ENCODE measurements at places on chromosomes 5 and 9. TPM values are rescaled to one million over a fixed set of nuclear protein-coding genes. Genes with fewer than 3 reads are reported as not detected.

- H3K4me3 ChIP-seq, result no peak overlapping the region
- DNase-seq, result no peak
- no peaks in the 10 kb centered on the region for H3K4me1 ChIP-seq
- H3K36me3 ChIP-seq, result no peaks in the 10 kb centered on the region
- H3K27ac ChIP-seq, result no peak overlapping the region
- H3K27me3 ChIP-seq, result no peaks in the 10 kb centered on the region
Measured at GRCh38 chr5:35863159-35863558, 6.5 kb downstream of the IL7R start.

GRCh38 chr5:137604348-137605095 lies 105.4 kb upstream of the SPOCK1 start:
- H3K27me3 ChIP-seq, result peaks cover 1% of the 10 kb centered on the region
- H3K36me3 ChIP-seq, result no peaks in the 10 kb centered on the region
- no peak overlapping the region for H3K4me3 ChIP-seq
- no peaks in the 10 kb centered on the region for H3K4me1 ChIP-seq

- no peaks in the 10 kb centered on the region for H3K27me3 ChIP-seq
- H3K27ac ChIP-seq, result no peak overlapping the region
- H3K4me3 ChIP-seq, result no peak overlapping the region
Measured at GRCh38 chr5:103346162-103346748, 87.7 kb downstream of the MACIR start.

DNA sequence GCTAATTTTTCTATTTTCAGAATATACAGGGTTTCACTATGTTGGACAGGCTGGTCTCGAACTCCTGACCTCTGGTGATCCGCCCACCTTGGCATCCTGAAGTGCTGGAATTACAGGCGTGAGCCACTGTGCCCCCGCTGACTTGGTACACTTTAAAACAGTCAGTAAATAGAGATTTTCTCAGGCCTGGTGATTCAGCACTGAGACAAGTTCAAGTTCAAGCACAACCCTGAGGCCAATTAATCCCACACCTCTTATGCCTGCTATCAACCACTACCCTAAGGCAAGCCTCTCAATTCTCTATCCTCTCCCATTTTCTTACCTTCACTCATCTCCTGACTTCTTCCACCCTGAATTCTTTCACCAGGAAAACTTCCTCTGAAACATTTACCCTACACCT lies 18.9 kb downstream of the MUSK start:
- H3K4me1 ChIP-seq, result no peaks in the 10 kb centered on the region
- no peak overlapping the region for H3K27ac ChIP-seq
- no peak for DNase-seq
- no peaks in the 10 kb centered on the region for H3K36me3 ChIP-seq

GRCh38 chr5:4413996-4414395 lies 726.1 kb upstream of the ADAMTS16 start:
- no peaks in the 10 kb centered on the region for H3K36me3 ChIP-seq
- H3K4me1 ChIP-seq, result no peaks in the 10 kb centered on the region
- H3K27me3 ChIP-seq, result no peaks in the 10 kb centered on the region
- no peak for DNase-seq

DNA sequence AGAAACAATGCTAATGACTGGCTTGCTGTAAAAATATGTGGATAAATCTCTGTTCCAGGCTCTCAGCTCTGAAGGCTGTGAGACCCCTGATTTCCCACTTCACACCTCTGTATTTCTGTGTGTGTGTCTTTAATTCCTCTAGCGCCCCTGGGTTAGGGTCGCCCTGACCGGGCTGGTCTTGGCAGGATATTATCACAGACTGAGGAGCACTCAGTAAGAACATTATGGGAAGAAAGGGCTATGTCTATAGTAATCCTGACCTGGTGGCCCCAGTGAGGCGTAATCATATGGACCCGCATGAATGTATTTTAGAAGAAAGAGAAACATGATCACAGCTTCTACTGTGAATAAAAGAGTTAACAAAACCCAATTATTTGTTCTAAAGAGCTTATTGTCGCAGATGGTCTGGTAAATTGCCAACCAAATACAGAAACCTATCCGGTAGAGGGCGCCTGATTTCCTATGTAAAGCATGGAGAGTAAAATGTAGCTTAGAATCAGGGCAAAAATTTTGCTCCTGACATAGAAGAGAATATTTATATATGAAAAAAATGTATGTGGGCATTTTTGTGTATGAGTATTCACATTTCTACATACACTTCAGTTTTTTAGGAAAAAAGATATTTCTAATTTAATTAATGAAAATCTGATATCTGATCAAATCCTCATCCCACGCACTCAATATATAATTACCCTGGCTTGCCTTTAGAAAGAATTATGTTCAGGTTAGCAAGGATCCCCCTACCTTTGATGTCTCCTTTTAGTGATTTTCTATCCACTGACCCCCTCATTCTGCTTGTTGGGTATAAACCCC lies 5.8 kb upstream of the IFNA1 start:
- no peak overlapping the region for H3K4me3 ChIP-seq
- H3K4me1 ChIP-seq, result no peaks in the 10 kb centered on the region
- no peaks in the 10 kb centered on the region for H3K36me3 ChIP-seq

GRCh38 chr5:168747987-168748777 lies 169.0 kb upstream of the PANK3 start:
- no peaks in the 10 kb centered on the region for H3K36me3 ChIP-seq
- peak; percentile 54 for DNase-seq
- no peaks in the 10 kb centered on the region for H3K27me3 ChIP-seq
- no peak overlapping the region for H3K4me3 ChIP-seq
- no peaks in the 10 kb centered on the region for H3K4me1 ChIP-seq

- H3K4me1 ChIP-seq, result peaks cover 12% of the 10 kb centered on the region
- H3K36me3 ChIP-seq, result no peaks in the 10 kb centered on the region
- DNase-seq, result peak; percentile 89
- no peaks in the 10 kb centered on the region for H3K27me3 ChIP-seq
- H3K27ac ChIP-seq, result peak overlapping the region; percentile 77
Measured at GRCh38 chr9:133460405-133461175, 812 bp downstream of the CACFD1 start.

- H3K4me3 ChIP-seq, result no peak overlapping the region
- no peaks in the 10 kb centered on the region for H3K36me3 ChIP-seq
- H3K4me1 ChIP-seq, result 0 out of 2 replicates have a peak, but pooled peaks cover under 1% of the 10 kb centered on the region
- no peaks in the 10 kb centered on the region for H3K27me3 ChIP-seq
Measured at GRCh38 chr9:114282507-114282906, 40.4 kb upstream of the ORM1 start.

- peak overlapping the region; percentile 95 for H3K27ac ChIP-seq
- H3K36me3 ChIP-seq, result no peaks in the 10 kb centered on the region
- peaks cover 46% of the 10 kb centered on the region for H3K4me1 ChIP-seq
- DNase-seq, result peak; percentile 89
Measured at GRCh38 chr5:150161242-150162141, 5.1 kb upstream of the CDX1 start.

GRCh38 chr5:148542812-148543211 lies 111.5 kb downstream of the HTR4 start:
- no peaks in the 10 kb centered on the region for H3K36me3 ChIP-seq
- no peak overlapping the region for H3K27ac ChIP-seq
- H3K27me3 ChIP-seq, result no peaks in the 10 kb centered on the region
- H3K4me3 ChIP-seq, result no peak overlapping the region

DNA sequence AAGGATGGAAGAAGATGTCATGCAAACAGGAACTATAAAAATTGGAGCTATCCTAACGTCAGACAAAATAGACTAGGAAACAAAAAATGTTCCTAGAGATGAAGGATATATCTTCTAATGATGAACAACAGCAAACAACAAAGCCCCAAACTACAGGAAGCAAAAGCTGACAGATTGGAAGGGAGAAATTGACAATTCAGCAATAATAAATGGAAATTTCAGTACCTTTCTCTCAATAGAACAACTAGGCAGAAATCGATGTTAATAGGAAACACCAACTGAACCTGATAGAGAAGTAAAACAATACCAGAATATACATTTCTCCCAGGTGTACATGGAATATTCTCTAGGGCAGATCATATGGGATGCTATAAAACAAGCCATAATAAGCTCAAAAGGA lies 7.6 kb downstream of the SCGB3A1 start:
- H3K4me1 ChIP-seq, result no peaks in the 10 kb centered on the region
- H3K27me3 ChIP-seq, result no peaks in the 10 kb centered on the region
- no peaks in the 10 kb centered on the region for H3K36me3 ChIP-seq
- H3K27ac ChIP-seq, result no peak overlapping the region
- H3K4me3 ChIP-seq, result no peak overlapping the region

Gene MSMP
- total RNA-seq, result not detected

Gene GAPT
- not detected for total RNA-seq

Gene TEX48
- not detected for total RNA-seq

Gene C5orf34
- 7.0 TPM for total RNA-seq

Gene ABCA2
- 22.6 TPM for total RNA-seq

Gene NRG2
- total RNA-seq, result 0.59 TPM
